ENCODE measurements at places on chromosomes 4 and X. TPM values are rescaled to one million over a fixed set of nuclear protein-coding genes. Genes with fewer than 3 reads are reported as not detected.
A peak's percentile ranks its signal among the peaks of the same experiment; 100 is the strongest.

- no peak overlapping the region for H3K27ac ChIP-seq
- no peak overlapping the region for H3K4me3 ChIP-seq
- no peaks in the 10 kb centered on the region for H3K4me1 ChIP-seq
- no peaks in the 10 kb centered on the region for H3K27me3 ChIP-seq
Observed at GRCh38 chrX:134338527-134338926, 101.5 kb downstream of the CCDC160 start.

TMEM184C gene
- total RNA-seq, result 40.8 TPM

DNA sequence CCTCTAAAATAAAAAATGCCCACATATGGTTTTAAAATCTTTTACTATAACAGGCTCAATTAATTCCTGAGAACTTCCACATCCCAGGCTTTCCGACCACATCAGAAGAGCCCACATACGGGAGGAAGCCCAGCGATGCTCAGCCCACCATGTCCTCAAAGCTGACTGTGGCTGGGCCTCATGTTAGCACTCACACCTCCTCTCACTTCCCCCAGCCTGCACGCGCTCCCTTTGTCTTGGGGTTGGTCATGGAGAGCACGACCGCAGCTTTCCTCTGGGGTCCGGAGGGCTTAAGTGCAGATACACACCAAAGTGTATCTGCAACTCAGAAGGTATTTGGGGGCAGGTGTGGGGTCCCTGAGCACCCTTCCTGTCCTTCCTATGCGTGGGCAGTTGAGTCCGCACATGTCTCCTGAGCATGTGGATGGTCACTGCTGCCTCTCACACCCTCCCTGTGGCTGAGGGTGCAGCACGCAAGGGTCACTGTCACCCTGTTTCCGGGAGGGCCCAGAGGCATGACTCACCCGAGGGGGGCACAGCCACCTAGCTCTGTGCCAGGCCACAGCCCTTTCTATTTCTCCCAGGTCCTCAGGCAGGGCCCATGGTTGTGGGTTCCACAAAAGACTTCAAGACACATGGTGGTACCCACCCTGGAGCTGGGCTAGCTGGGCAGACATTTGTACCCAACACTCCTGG is 21.2 kb downstream of the WDR1 start:
- no peak overlapping the region for H3K4me3 ChIP-seq
- no peaks in the 10 kb centered on the region for H3K27me3 ChIP-seq
- peaks cover 85% of the 10 kb centered on the region for H3K4me1 ChIP-seq
- DNase-seq, result no peak
- H3K27ac ChIP-seq, result peak overlapping the region; percentile 97

DNA sequence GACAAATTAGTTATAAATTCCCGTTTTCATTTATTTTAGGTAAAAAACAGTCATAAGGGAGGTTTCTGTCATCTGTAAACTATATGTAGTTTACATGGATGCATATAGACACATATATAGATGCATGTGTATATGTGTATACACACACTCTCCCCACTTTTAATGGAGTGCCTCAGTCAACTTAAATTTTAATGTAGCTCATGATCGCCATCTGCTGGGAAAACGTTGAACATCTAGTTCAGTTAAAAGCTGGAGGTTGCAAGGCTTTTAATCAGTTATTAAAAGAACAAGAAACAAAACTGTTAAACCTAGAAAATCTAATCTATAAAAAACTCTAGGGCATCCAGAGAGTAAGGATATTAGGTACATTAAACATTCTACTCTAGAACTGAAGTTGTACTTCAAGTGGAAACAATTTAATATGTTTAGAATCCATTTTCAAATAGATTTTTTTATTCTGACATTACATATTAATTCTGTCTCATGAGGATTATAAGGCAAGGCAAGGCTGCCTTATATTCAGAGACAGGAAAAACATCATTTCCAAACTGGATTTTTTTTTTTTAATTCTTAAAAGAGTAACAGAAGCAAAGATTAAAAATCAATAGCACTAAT is 122.6 kb downstream of the SHISA3 start:
- peak; percentile 12 for DNase-seq
- no peaks in the 10 kb centered on the region for H3K27me3 ChIP-seq
- H3K4me1 ChIP-seq, result no peaks in the 10 kb centered on the region
- no peak overlapping the region for H3K4me3 ChIP-seq
- H3K36me3 ChIP-seq, result no peaks in the 10 kb centered on the region

SH2D1A gene
- total RNA-seq, result not detected

GRCh38 chrX:11311706-11312105 is 18.5 kb downstream of the AMELX start:
- no peaks in the 10 kb centered on the region for H3K36me3 ChIP-seq
- no peaks in the 10 kb centered on the region for H3K4me1 ChIP-seq
- peaks cover 1% of the 10 kb centered on the region for H3K27me3 ChIP-seq
- H3K4me3 ChIP-seq, result no peak overlapping the region

DNA sequence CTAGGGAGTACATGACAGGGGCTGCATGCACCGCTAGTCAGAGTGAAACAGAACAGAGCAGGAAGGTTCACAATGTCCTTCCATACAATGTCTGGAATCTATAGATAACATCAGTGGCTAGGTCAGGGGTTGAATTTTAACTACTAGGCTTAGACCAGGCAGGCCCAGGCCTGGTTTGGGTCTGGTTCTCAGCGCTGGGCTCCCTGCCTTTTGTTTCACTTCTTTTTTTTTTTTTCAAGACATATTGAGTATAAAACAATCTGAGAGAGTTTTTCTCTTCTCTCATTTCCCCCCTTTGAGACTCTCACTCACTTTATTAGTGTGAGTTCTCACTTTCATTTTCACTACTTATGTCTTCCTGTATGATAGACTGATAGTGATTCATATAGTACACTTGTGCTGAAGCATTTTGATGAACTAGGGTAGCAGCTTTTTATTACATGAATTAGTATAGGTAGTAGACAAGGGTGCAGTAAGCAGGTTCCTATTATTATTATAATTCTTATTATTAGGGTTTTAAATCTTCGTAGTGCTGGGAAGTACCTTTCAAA is 120.0 kb upstream of the ZDHHC15 start:
- H3K36me3 ChIP-seq, result no peaks in the 10 kb centered on the region
- no peak overlapping the region for H3K4me3 ChIP-seq
- no peak overlapping the region for H3K27ac ChIP-seq
- H3K27me3 ChIP-seq, result no peaks in the 10 kb centered on the region
- DNase-seq, result no peak
- no peaks in the 10 kb centered on the region for H3K4me1 ChIP-seq

SSX3 gene
- total RNA-seq, result not detected

DNA sequence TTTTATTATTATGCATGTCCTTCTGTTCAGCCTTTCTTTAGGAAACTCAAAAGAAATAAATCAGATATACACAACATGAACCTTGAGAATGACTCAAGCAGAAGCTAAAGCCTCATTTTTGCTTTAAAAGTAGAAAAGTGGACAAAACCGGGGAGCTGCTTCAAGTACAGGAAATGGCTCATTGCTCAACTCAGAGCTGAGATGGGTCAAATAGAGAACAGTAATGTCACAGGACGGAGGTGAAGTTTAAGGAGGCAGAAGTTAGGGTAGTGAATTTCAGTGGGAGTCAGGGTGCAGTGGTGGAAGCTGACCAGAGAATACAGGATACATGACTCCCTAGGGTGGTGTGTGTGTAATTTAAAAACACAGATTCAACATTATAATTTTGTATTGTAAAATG is 22.2 kb downstream of the PHKA2 start:
- no peaks in the 10 kb centered on the region for H3K27me3 ChIP-seq
- no peak overlapping the region for H3K27ac ChIP-seq
- H3K4me3 ChIP-seq, result no peak overlapping the region
- H3K36me3 ChIP-seq, result no peaks in the 10 kb centered on the region
- DNase-seq, result no peak
- no peaks in the 10 kb centered on the region for H3K4me1 ChIP-seq

- H3K4me3 ChIP-seq, result no peak overlapping the region
- H3K4me1 ChIP-seq, result no peaks in the 10 kb centered on the region
- H3K27ac ChIP-seq, result no peak overlapping the region
- no peaks in the 10 kb centered on the region for H3K27me3 ChIP-seq
- H3K36me3 ChIP-seq, result no peaks in the 10 kb centered on the region
Observed at GRCh38 chr4:175772170-175772705, 39.8 kb downstream of the GPM6A start.

GRCh38 chr4:170110285-170110672 is 20.5 kb upstream of the AADAT start:
- H3K4me1 ChIP-seq, result no peaks in the 10 kb centered on the region
- no peaks in the 10 kb centered on the region for H3K27me3 ChIP-seq
- H3K36me3 ChIP-seq, result no peaks in the 10 kb centered on the region
- no peak overlapping the region for H3K27ac ChIP-seq

NKAP gene
- total RNA-seq, result 7.1 TPM

TCP11X2 gene
- not detected for total RNA-seq

DNA sequence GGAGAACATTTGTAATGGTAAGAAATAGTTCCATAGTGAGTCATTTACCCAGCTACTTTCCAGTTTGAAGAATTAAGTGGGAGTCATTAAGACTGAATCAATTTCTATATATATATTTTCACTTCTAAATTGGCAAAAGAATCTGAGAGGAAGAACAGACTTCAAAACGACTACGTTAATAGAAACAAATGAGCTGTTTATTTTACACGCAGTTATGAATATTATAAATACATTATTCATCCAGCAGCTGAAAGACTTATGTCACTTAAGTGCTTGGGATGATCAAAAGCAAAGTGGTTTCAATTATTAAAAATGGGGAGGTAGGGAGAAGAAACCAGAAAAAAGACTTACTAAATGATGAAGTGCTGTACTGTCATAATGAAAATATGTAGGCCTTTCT is 260.5 kb upstream of the DDX53 start:
- H3K4me3 ChIP-seq, result no peak overlapping the region
- H3K27me3 ChIP-seq, result no peaks in the 10 kb centered on the region
- H3K27ac ChIP-seq, result no peak overlapping the region
- H3K4me1 ChIP-seq, result no peaks in the 10 kb centered on the region
- peak; percentile 34 for DNase-seq

DNA sequence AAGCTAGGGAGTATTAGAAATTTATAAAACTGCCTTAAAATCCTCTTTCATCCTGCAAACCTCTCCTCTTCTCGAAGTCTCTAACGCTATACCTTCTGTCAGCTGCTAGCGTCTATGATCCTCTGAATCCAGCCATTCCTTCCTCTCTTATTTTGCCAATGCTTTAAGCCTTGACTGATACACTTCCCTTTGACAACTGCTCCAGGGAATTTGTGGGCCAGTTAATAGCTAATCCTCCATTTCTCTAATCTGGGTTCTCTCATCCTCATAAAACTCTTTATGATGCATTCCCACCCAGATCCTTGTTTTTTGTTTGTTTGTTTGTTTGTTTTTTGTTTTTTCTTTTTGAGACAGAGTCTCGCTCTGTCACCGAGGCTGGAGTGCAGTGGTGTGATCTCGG is 293.6 kb upstream of the PUDP start:
- no peaks in the 10 kb centered on the region for H3K4me1 ChIP-seq
- no peak overlapping the region for H3K27ac ChIP-seq
- H3K36me3 ChIP-seq, result no peaks in the 10 kb centered on the region
- H3K27me3 ChIP-seq, result no peaks in the 10 kb centered on the region

ZMAT1 gene
- 2.0 TPM for total RNA-seq

- no peaks in the 10 kb centered on the region for H3K27me3 ChIP-seq
- no peaks in the 10 kb centered on the region for H3K36me3 ChIP-seq
- no peak for DNase-seq
- H3K27ac ChIP-seq, result no peak overlapping the region
Observed at GRCh38 chr4:167088115-167088514, 146.2 kb downstream of the SPOCK3 start.

DNA sequence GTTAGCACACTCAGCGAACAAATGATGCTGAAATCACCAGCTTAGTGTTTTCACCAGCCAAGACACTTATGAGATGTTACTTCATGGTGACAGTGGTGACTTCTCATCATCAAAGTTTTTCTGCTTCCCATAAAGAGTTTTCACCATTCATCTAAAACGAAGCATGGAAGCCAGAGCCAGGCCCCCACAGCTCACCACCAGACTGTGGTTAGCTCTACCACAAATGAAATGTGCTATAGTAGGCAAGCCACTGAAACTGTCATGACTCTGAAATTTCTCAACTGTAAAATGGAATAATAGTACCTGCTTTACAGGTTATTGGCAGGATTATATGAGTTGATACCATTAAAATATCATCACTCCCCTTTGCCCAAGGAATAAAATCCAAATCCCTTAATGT is 56.4 kb upstream of the HHIP start:
- H3K27ac ChIP-seq, result no peak overlapping the region
- H3K27me3 ChIP-seq, result no peaks in the 10 kb centered on the region
- peaks cover 7% of the 10 kb centered on the region for H3K4me1 ChIP-seq
- no peak for DNase-seq
- H3K4me3 ChIP-seq, result no peak overlapping the region

GPR34 gene
- total RNA-seq, result not detected

FAM9B gene
- total RNA-seq, result not detected

DNA sequence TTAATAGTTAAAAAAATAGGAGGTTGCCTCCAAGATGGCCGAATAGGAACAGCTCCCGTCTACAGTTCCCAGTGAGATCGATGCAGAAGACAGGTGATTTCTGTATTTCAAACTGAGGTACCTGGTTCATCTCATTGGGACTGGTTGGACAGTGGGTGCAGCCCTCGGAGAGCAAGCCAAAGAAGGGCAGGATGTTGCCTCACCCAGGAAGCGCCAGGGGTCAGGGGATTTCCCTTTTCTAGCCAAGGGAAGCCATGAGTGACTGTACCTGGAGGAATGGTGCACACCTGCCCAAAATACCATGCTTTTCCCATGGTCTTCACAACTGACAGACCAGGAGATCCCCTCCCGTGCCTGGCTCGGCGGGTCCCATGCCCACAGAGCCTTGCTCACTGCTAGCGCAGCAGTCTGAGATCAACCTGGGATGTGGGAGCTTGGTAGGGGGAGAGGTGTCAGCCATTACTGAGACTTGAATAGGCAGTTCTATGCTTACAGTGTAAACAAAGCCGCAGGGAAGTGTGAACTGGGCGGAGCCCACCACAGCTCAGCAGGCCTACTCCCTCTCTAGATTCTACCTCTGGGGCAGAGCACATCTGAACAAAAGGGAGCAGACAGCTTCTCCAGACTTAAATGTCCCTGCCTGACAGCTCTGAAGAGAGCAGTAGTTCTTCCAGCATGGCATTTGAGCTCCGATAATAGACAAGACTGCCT is 47.5 kb downstream of the PPA2 start:
- H3K27me3 ChIP-seq, result no peaks in the 10 kb centered on the region
- no peaks in the 10 kb centered on the region for H3K4me1 ChIP-seq
- no peak overlapping the region for H3K27ac ChIP-seq

MAP3K15 gene
- 1.2 TPM for total RNA-seq

DNA sequence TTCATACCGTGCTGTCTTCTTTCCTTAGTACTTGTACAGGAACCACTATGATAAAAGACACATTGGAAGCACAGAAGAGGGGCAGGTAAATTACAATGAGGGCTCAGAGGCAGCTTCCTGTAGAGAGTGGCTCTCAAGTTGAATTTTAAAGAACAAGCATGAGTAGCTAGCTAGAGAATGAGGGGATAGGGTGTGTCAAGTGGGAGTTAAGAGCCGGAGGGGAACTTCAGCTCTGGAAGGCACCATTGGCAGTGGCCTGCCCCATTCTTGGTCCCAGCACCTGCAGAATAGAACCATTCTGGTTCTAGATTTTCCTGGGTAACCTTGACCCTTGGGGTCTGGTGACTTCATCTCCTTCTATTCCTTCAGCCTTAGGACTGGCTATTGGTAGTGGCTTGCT is 34.0 kb upstream of the JADE1 start:
- no peak overlapping the region for H3K4me3 ChIP-seq
- no peak for DNase-seq
- H3K27me3 ChIP-seq, result no peaks in the 10 kb centered on the region
- peaks cover 7% of the 10 kb centered on the region for H3K4me1 ChIP-seq
- H3K27ac ChIP-seq, result no peak overlapping the region

- H3K36me3 ChIP-seq, result no peaks in the 10 kb centered on the region
- no peaks in the 10 kb centered on the region for H3K27me3 ChIP-seq
- H3K4me3 ChIP-seq, result no peak overlapping the region
- no peak overlapping the region for H3K27ac ChIP-seq
Observed at GRCh38 chr4:20570981-20571715, 129.1 kb upstream of the PACRGL start.

FTHL17 gene
- not detected for total RNA-seq

MGAT4D gene
- not detected for total RNA-seq

GRCh38 chr4:2961421-2961810 is 1.8 kb downstream of the NOP14 start:
- no peak for DNase-seq
- H3K36me3 ChIP-seq, result peaks cover 8% of the 10 kb centered on the region
